ENCODE measurements at places on chromosomes 5 and 9. TPM values are rescaled to one million over a fixed set of nuclear protein-coding genes. Genes with fewer than 3 reads are reported as not detected.

ARL14EPL gene
- not detected for total RNA-seq

- H3K36me3 ChIP-seq: no peaks in the 10 kb centered on the region
- no peak overlapping the region for H3K27ac ChIP-seq
- peaks cover 53% of the 10 kb centered on the region for H3K4me1 ChIP-seq
- H3K27me3 ChIP-seq: no peaks in the 10 kb centered on the region
Observed at GRCh38 chr9:130185017-130185416, 12.8 kb downstream of the NCS1 start.

PCSK1 gene
- total RNA-seq: 0.26 TPM

CD274 gene
- total RNA-seq: 0.64 TPM

LCNL1 gene
- 0.40 TPM for total RNA-seq

GRCh38 chr9:98539954-98540353 lies 168.8 kb downstream of the GABBR2 start:
- H3K4me3 ChIP-seq: no peak overlapping the region
- no peaks in the 10 kb centered on the region for H3K4me1 ChIP-seq
- DNase-seq: no peak
- H3K36me3 ChIP-seq: no peaks in the 10 kb centered on the region
- H3K27ac ChIP-seq: no peak overlapping the region

DNA sequence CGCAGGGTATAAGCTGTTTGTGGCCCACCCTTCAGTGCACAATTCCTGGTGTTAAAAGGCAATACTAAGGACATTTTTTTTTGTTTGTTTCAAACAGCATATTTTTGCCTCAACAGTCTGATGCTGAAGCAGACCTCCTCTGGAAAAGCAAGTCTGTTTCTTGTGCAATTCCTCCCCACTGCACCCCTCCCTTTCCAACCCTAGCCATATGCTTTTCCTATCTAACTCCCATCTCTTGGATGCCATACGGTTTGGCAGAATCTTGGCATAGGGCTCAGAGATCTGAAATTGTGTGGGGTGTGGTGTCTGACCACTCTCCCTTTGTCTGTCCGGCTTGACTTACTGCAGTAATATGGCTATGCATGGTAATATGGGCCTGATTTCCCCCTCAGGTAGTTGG lies 161.6 kb downstream of the TMEM38B start:
- no peak overlapping the region for H3K27ac ChIP-seq
- H3K4me3 ChIP-seq: no peak overlapping the region
- DNase-seq: no peak
- H3K4me1 ChIP-seq: no peaks in the 10 kb centered on the region
- H3K36me3 ChIP-seq: no peaks in the 10 kb centered on the region

GRCh38 chr9:37036776-37037502 lies 2.9 kb upstream of the PAX5 start:
- H3K36me3 ChIP-seq: no peaks in the 10 kb centered on the region
- peak overlapping the region; percentile 64 for H3K4me3 ChIP-seq
- no peak overlapping the region for H3K27ac ChIP-seq
- peaks cover 45% of the 10 kb centered on the region for H3K4me1 ChIP-seq

- no peaks in the 10 kb centered on the region for H3K36me3 ChIP-seq
- H3K27me3 ChIP-seq: peaks cover 100% of the 10 kb centered on the region
- peaks cover 30% of the 10 kb centered on the region for H3K4me1 ChIP-seq
- no peak overlapping the region for H3K4me3 ChIP-seq
- DNase-seq: no peak
Observed at GRCh38 chr9:136197084-136197875, 7.6 kb downstream of the LHX3 start.

GRCh38 chr5:78972654-78973428 lies 12.3 kb downstream of the ARSB start:
- no peak overlapping the region for H3K27ac ChIP-seq
- no peaks in the 10 kb centered on the region for H3K36me3 ChIP-seq
- DNase-seq: no peak

- no peak for DNase-seq
- peaks cover 2% of the 10 kb centered on the region for H3K4me1 ChIP-seq
- H3K27me3 ChIP-seq: no peaks in the 10 kb centered on the region
- H3K4me3 ChIP-seq: no peak overlapping the region
- H3K27ac ChIP-seq: no peak overlapping the region
Observed at GRCh38 chr9:512555-513272, 298.0 kb downstream of the DOCK8 start.

DNA sequence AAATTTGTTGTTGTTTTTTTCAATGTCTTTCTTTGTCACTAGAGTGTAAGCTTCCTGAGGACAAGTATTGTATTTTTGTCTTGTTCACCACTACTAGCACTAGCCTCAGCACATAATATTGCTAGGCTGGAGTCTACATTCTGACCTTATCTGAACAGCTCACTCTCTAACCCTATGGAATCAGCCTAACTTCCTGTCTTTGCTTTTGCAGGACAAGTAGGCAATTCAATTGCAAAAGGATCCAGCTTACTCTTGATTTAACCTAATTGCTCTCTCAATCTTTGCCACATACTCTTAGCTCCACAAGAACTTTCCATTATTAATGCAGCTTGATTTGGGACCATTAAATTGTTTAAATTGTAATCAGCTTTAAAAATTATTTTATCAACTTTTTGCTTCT lies 308.5 kb downstream of the MAN2A1 start:
- peaks cover 12% of the 10 kb centered on the region for H3K4me1 ChIP-seq
- no peak for DNase-seq
- H3K27me3 ChIP-seq: no peaks in the 10 kb centered on the region
- H3K36me3 ChIP-seq: no peaks in the 10 kb centered on the region
- H3K27ac ChIP-seq: no peak overlapping the region

- no peak for DNase-seq
- no peaks in the 10 kb centered on the region for H3K4me1 ChIP-seq
- no peak overlapping the region for H3K27ac ChIP-seq
Observed at GRCh38 chr9:129154866-129155477, 23.1 kb downstream of the IER5L start.

ZFP2 gene
- total RNA-seq: 0.94 TPM

OR4F3 gene
- not detected for total RNA-seq

MAMDC2 gene
- total RNA-seq: 12.5 TPM

- DNase-seq: peak; percentile 63
- H3K36me3 ChIP-seq: peaks cover 56% of the 10 kb centered on the region
- no peaks in the 10 kb centered on the region for H3K4me1 ChIP-seq
- H3K27ac ChIP-seq: no peak overlapping the region
Observed at GRCh38 chr5:150119421-150120061, 33.2 kb upstream of the CSF1R start.

- H3K27ac ChIP-seq: no peak overlapping the region
- no peaks in the 10 kb centered on the region for H3K36me3 ChIP-seq
- no peak overlapping the region for H3K4me3 ChIP-seq
Observed at GRCh38 chr5:54795777-54796176, 189.6 kb downstream of the ESM1 start.

TRIM14 gene
- total RNA-seq: 22.9 TPM

RFX3 gene
- total RNA-seq: 9.7 TPM

GCNT4 gene
- total RNA-seq: 3.1 TPM

DNA sequence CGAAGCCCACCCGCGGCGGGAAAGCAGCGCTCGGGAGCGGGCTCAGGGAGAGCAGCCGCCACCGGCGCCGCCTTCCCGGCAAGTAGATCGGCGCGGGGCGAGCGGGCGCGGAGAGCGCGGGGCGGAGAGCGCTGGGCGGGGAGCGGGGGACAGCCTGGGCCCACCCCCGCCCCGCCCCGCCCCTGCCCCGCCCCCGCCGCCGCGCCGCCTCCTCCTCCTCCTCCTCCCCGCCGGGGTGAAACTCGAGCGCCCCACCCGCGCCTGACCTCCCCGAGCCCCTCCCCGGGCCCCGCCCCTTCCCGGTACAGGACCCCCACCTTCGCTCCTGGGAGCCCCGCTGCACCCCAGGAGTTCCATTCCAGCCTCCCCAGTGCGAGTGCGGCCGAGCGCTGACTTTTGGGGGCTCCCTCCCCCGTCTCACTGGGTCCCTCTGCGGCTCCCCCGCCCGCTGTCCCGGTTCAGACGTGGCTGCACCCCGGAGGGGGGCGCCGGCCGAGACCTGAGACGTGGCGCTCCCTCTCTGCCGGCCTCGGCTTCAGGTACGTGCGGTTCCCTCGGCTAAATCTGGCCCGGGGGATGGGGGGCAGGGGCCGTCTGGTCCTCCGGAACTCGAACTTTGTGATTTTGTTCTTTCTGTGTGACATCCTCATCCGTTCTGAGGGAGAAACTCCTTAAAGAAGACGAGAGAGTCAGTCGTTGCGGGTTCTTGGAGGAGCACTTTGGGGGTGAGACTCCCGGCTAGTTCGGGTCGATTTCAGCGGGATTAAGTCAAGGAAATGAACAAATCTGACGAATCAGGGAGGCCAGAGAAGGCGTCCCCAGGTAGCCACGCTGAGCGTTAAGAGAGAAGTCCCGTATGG lies at the start of gene SEMA5A:
Gene SEMA5A, minus strand, starts transcription at position 84 of the 860 bp plus-strand sequence. CDS start 166,129 bp downstream, outside the sequence.
- peak within 1 kb of the TSS; percentile 75 for H3K4me3 ChIP-seq
- peaks cover 35% of the 10 kb centered on the region for H3K4me1 ChIP-seq
- peak within 1 kb of the TSS; percentile 82 for H3K27ac ChIP-seq
- peak; percentile 81 for DNase-seq

TBC1D9B gene
- total RNA-seq: 177 TPM

DNA sequence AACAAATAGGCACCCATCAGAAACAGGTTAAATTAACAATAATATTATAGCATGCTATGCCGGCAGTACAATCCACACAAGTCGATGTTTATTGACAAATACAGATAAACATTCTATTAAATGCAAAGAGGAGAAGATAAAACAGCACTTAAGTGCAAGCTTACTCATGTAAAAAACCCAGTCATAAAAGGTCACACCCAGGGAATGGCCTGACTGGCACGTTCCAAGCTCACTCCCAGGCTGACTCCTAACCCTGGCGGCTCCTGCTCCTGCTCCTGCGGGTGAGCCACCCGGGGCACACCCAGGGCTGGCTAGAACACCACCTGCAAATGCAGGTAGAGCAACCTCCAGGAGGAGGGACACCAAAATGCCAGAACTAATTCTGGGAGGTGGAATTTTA lies 66.9 kb downstream of the SEMA4D start:
- no peaks in the 10 kb centered on the region for H3K36me3 ChIP-seq
- DNase-seq: no peak
- peak overlapping the region; percentile 4 for H3K27ac ChIP-seq
- peaks cover 58% of the 10 kb centered on the region for H3K4me1 ChIP-seq
- H3K4me3 ChIP-seq: no peak overlapping the region

- no peak overlapping the region for H3K27ac ChIP-seq
- H3K27me3 ChIP-seq: no peaks in the 10 kb centered on the region
- no peak overlapping the region for H3K4me3 ChIP-seq
- H3K36me3 ChIP-seq: no peaks in the 10 kb centered on the region
- no peaks in the 10 kb centered on the region for H3K4me1 ChIP-seq
Observed at GRCh38 chr5:4551034-4551433, 589.1 kb upstream of the ADAMTS16 start.

DNA sequence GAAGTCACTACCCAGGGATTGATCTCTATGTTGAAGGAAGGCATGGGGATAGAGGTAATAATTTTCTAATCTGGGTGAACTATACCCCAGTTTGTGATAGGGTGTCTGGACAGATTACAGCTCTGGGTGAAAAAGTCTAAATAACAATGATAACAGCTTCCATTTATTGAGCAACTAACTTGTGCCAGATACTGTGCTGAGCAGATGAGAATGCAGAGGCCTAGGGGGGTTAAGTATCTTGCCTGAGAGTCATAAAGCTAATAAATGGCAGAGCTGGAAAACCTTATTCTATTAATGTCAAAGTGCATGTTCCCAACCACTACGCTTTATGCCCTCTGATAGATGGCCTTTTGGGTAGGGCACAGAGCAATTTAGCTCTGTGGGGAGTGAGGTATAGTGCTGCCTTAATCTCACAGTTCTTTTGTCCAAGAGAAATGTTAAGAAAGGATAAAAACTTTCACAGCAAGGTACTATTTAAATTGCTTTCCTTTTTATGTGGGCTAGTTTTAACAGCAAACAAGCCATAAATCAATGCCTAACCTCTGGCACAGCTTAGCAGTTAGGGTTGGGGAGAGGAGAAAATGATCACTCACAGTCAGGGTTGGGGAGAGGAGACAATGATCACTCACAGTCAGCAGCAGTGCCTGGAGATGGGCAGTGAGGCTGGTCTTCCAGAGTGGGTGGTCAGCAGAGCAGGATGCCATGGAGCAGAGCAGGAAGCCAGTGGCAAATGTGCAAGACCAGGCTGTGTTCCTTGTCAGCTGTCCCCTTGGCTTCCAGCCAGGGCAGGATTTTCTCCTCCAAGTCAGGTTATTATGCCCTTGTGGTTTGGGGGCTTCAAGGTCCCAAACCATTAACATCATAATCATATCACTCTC lies 187.0 kb downstream of the CARTPT start:
- H3K4me3 ChIP-seq: no peak overlapping the region
- DNase-seq: no peak
- H3K36me3 ChIP-seq: no peaks in the 10 kb centered on the region
- no peak overlapping the region for H3K27ac ChIP-seq
- H3K27me3 ChIP-seq: no peaks in the 10 kb centered on the region

DNA sequence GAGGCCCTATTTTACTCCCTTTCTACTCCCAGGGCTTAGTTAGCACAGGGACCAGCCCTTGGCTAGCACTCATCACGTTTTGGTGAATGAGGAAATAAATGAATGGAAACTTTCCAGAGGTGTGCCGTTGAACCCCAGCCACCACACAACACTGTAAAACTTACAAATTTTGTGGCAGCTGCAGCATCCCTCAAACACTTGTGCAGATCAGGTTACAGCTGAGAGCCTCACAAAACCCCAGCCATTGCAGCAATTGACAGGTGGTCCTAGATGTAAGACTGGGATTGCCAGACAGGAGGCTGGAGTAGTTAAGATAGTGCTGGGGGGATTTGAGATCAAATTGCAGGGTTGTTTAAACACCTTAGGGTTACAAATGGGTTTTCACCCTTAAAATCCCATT lies 482.2 kb upstream of the KIF2A start:
- H3K4me3 ChIP-seq: no peak overlapping the region
- H3K27me3 ChIP-seq: no peaks in the 10 kb centered on the region
- H3K4me1 ChIP-seq: no peaks in the 10 kb centered on the region
- DNase-seq: no peak
- H3K27ac ChIP-seq: no peak overlapping the region

All from suprapubic skin (tissue), 4 donors.